IPS DF 19.7 (cell line): ENCODE measurements at places on chromosomes 3 and 15.

DNA sequence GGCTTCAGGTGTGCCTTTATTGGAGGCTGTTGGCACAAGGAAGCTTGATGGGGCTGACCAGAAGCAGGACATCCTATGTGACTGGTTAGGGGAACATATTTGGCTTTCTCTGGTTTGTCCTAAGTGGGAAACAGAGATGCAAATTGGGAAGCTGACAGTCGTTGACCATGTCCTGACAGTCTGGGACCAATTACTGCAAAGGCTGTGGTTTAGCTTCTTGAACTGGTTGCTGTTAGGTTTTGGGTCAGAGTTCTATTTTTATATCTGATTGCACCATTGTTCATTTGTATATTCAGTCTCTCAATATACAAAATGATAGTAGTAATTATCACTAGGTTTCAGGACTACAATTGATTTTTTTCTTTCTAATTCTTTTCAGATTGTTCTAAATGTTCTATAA, 36.8 kb downstream of the SNTN start:
- DNase-seq = no peak

DNA sequence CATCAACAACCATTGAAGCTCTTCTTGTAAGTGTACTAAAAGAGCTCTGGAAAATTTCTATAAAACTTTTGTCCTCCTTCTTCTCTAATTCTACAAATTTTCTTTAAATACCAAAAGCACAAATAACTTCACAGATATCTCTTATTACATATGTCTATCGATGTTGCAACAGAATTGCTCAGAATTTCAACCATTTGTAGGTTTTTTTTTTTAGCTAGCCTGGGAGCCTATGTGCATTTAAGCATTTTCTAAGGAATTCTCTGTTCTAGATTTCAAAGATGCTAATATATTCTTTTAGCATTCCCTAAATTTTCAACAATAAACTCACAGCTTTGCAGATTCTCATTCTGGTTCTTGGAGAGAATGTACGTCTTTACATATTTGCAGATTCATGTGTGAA, 774.3 kb upstream of the NR2F2 start:
- DNase-seq = no peak

DNA sequence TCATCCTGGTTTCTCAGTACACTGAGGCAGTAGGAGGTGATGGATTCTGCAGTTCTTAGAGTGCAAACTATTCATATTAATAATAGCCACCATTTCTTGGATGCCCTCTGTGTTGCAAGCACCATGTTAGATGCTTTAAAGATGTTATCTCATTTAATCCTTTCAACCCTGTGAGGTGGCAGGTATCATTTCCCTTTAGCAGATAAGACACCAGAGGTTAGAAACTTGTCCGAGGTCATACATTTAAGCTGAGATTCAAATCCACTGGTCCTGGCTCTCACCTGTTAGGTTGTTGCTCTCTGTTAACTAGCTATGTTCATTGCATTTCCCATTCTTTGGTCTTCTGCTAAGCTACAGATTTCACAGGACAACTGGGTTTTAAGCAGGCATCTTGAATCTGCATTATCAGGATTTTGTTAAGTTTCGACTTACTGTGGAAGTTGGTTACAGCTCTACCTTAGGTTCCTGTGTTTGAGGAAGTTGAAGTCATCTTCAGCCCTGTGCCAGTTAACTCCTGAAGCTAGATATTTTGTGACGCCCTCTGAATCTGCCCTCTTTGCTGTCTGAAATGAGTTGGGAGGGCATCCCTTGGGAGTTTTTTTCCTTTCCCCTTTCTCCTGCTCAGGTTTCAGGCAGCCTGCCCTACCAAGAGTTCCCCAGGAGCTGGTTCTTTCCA, 6.4 kb downstream of the PDE8A start:
- DNase-seq = no peak

DNA sequence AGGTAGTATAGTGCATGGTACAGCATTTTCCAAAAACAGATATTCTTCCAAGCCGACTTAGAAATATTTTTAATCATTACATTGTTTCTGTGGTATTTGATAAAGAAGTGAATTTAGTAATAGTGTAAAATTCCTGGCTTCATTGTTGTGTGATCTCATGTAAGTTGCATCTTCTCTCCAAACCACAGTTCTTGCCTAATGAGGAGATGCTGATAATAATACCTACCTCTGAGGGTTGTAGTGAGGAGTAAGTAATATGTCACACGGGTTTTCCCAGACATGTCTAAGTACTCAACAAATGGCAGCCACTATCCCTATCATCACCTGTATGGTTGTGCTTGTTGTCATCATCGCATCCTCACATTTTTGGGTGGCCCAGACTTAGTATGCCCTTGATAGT, 167.3 kb downstream of the SLCO3A1 start:
- DNase-seq = no peak

DNA sequence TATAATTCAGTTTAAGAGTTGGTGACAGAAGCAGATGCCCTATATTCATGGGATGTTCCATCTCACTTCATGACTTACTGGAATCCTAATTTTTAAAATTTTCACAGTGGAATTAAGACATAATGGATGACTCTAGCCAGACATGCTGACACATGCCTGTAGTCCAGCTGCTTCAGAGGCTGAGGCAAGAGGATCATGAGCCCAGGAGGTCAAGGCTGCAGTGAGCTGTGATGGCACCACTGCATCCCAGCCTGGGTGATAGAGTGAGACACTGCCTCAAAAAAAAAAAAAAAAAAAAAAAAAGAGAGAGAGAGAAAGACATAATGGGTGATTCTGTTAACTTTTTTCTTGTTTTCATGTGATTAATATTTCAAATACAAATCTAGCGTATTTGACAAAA, 123.6 kb downstream of the KLHL25 start:
- no peak for DNase-seq

- DNase-seq = no peak
Observed at GRCh38 chr15:78425643-78426042, 12.4 kb upstream of the IREB2 start.

- DNase-seq = no peak
Observed at GRCh38 chr15:54884312-54884711, 312.4 kb downstream of the RSL24D1 start.

- no peak for DNase-seq
Observed at GRCh38 chr3:32414522-32415202, 23.0 kb downstream of the CMTM7 start.

GRCh38 chr15:34753236-34753894, 1.4 kb downstream of the GJD2 start:
- DNase-seq = peak; percentile 59

DNA sequence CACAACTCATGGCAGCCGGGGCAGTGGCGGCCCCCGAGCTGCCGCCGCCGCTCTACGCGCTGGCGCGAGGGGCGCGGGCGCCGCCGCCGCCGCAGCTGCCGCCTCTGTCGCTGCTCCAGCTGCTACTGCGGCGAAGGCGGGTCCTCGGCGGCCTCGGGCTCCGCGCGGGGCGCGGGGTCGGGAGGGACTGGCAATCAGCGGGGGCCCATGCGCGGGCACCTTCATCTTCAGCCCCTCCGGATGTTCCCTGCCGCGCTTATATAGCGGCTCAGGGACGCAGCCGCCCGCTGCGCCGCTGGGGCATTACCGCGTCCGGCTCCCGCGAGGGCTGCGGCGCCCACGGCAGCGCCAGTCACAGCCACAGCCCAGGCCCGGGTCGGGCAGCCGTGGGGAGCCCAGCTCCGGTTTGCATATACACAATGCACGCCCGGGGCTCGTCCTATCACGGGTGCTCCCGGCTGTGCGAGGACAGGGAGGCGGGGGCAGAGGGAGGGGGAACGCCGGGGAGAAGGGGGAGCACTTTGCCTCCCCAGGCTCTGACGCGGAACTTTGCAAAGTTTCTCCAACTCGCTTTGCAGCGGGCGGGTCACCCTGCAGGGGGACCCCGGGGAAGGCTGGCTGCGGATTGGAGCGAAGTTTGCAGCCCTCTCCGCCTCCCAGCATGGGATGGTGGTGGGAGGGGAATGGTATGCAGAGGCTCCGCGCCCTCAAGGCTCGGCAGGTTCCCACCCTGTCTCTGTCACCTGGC, at the start of gene VGLL3:
TSS of gene VGLL3 (minus strand) at position 416 of the 748 bp plus-strand sequence. CDS start at position 10, 406 bp downstream.
- DNase-seq = peak; percentile 68

GRCh38 chr3:195616681-195617080, 32.9 kb upstream of the APOD start:
- DNase-seq = no peak

- DNase-seq = no peak
Observed at GRCh38 chr3:143360244-143360643, 240.7 kb downstream of the CHST2 start.

GRCh38 chr3:101803173-101803782, 24.3 kb downstream of the NXPE3 start:
- DNase-seq = no peak

DNA sequence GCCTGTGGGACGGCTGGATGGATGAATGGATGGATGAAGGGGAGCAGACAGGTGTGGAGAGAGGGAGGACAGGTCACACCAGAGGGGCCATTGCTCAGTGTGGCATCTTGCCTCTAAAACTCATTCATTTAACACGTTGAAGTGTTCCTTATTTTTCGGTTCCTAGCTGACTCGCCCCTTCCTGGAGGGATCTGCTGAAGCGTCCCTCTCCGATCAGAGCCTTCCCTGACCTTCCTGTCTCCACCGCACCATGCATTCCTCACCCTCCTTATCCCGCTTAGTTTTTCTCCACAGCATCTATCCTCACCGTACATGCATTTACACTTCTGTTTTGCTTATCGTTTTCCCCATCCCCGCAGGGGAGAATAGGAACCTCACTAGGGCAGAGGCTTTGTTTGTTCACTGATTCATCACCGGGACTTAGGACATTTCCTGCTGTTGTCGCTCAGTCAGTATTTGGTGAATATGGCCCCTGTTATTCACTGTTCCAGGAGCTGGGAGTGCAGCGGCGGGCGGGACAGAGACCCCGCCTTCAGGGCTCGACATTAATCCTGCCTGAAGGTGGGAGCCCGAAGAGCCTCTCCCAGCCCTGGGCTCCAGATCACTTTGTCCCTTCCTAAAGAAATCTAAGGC, 32.0 kb downstream of the FOXL2 start:
- peak; percentile 20 for DNase-seq

DNA sequence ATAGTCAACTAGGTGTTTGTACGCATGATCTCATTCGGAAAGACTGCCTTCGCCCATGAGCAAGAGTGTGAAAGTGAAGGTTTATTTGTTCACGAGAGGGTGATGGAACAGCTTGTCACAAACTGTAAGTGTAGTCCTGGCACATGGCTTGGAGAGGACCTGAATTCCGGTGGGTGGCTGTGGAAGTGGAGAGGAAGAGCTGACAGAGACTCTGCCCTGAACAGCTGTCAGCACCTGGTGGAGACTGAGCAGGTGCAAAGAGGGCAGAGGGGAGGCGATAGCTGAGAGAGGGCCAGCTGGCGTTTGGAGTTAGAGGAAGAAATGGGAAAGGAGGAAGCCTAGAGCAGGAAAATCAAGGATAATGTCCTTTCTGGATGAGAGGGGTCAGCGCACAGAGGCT, 155.7 kb downstream of the EEFSEC start:
- no peak for DNase-seq

DNA sequence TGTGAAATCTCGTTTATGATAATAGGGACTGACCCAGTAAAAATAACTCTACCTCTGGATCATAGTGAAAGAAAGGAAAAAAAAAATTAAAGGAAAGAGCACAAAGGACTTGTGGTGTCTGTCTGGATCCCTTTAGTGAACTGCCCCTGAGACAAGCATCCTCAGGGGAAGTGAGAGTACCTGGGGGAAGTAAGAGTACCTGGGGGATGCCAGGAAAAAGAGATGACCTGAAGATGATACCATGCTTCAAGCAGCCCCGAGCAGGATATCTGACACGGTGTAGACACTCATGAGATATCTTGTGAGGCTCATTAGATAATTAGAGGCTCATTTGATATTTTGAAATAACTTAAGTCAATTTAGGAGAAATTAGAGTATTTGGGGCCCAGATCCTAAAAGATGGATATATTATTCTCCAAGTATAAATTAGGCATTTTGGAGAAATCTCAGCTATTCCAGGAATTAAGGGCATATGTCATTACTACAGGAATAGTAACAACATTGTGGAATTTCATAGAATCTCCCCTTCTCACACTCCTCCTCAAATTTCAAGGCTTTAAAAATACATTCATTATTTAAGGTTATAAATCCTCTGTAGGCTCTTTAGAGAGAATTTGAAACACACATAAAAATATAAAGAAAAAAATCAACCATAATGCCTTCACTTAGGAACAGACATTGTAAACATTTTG, 36.3 kb upstream of the PSMD6 start:
- no peak for DNase-seq

DNA sequence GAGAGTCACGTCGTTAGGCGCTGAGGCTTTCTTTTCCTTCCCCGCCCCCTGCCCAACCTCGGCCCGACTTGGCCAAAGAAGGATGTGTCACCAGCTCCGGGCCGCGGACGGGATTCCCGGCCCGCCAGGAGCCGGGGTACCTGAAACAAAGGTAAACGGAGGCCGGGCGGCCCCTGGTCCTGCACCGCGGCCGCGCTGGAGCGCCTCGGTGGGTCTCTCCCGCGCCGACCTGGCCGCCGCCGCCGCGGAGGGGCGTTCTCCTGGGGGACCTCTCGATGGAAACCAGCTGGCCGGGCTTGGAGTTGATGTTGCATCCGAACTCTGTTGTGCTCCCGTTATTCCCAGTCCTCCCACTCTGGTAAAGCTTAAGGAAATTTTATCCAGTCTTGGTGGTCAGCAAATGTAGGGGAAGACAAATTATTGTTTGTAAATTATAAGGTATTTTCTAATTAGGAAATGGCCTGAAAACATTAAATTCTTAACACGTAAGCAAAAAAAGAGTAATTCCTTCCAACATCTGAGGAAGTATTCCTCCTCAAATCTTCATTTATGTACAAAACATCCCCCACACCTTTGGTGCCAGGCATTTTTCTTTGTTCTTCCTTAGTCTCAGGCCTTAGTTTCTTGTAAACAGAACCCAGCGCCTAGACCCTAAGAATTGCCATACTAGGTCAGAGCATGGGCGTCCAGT, 888 bp downstream of the PPP2R3A start:
- DNase-seq = no peak

DNA sequence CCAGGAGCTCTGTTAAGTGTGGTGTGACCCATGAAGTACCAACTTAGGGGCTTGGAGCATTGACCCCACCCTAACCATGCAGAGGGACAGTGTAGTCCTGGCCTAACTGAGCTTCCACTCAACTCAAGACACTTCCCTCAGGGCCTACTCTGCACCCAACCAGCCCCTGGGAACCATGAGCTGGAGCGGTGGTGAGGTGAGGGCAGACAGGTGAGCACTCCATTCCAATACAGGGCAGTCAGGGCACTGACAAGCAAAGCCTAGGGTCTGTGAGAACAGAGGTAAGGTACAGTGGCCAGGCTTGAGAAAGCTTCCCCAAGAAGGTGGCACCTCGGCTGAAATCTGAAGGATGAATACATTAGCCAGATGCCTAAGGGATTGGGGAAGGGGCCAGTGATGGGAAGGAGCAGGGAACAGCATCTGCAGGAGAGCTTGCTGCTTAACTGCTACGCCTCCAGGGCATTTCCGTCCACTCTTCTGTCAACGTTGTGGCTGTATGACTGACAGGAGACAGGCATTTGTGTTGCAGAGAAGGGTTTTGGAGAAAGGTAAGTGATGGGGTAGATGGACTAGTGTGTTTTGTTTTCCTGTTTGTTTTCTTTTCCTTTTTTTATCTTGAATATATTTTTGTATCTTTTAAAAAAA, 243.5 kb upstream of the TRIM42 start:
- DNase-seq = no peak

GRCh38 chr3:46143951-46144473, 64.1 kb downstream of the CCR1 start:
- no peak for DNase-seq
